ENCODE measurements at places on chromosomes 12 and 14.

DNA sequence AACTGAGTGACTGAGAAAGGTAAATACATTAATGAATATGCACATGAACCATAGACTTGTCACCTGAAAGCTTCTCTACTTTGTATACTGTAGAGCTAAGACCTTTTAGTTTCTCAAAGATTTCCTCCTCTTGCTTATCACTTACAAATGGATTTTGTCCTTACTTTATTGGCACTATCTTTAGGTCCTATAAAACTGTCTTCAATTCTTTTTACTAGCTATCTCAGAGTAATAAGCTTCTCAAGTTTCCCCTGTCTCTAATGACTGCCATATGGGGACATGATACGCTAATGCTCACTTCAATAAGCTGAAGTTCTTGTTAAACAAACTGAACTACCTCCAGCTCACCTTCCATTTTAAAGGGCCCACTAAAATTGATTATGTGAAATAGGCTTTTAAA is 468.2 kb upstream of the CCDC196 start:
- DNase-seq, result no peak

DNA sequence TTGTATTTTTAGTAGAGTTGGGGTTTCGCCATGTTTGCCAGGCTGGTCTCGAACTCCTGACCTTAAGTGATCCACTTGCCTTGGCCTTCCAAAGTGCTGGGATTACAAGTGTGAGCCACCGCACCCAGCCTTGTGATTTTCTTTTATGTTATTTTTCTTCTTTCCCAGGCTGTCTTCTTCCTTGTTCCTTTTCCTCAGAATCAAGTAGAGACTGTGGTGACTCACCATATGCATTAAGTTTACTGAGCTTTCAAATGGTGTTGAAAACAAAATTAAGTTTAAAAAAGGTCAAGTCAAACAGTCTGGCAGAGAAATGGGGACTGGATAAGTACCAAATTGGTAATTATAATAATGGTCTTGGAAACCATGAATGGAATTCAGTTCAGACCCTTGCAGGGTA is 5.7 kb downstream of the ARPC3 start:
- DNase-seq, result no peak

DNA sequence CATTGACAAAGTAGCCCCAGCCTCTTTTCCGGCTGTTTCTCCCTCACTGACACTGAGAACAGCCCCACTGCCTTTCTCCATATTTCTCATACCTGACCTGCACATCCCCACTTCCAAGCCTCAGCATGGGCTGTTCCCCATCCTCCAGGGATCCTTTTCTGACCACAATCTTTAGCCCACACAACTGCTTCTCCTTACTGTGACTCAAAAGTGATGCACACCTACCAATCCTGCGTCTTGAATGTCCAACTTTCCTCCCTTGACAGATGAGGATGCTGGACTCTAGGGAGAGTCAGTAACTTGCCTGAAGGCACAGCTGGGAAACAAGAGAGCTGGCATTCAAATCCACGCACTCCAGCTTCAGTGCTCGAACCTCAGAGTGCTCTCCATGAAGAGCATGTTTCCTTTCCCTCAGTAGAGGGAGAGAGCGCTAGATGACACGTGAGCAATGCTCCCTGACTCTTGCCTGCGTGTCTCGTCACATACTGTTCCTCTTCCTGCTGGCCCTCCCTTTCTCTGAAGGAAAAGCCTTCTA is 75.6 kb downstream of the NTF3 start:
- DNase-seq, result no peak

GRCh38 chr12:80282761-80283160 is 161.3 kb upstream of the PTPRQ start:
- DNase-seq, result no peak

DNA sequence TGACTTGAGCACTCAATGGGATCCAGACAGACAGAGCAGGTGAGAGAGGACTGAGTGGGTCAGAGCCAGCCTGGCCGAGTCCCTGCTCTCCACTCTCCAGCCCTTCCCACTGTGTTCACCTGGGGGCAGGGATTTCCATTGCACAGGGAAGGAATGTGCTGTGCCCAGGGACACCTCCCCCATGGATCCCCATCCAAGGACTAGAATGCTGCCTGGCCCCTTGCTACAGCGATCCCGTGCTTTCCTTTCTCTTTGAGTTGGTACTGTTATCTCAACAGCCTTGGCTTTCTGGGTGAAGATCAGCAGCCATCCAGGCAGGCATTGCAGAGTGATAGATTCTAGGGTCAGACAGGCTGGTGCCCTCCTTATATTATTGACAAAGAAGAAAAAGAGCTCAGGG is 60.3 kb upstream of the DLK1 start:
- no peak for DNase-seq

DNA sequence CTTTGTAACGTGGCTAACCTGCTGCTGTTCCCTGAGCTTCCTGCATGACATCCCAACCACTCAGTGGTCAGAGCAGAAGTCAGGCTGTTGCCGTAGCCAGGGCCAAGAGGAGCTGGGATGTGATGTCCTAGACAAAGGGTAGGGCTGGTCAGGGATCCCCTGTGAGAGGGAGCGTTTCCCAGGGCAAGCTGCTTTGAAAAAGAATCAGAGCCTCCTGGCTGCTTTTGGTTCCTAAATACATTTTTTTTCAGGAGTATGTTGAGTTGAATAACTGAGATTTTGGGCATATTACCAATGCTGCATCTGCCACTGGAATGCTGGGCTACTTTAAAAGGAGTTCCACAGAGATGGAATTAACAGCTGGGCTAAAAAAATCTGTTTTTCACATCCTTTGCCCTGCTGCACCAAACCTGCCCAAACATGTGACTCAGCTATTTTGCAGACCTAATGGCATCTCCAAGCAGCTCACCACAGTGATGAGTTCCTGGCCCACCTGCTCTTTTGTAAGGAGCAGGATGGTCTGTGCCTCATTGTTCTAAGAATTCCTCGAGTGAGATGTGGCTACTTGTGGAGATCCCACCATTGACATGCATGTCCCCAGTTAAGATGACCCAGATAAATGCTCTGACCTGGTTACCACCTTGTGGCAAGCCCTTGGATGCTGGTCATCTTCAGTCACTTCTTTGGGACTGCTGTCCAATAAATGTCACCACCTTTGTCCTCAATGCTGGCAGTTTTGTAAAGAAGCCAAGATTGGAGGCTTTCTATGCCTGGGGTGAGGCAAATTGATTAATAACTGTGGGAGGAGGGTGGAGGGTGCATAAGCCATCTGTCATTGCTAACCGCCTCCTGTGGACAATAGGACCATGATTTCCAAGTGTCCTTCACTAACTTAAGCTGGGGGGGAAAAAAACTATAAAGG is 24.1 kb downstream of the ANKRD13A start:
- DNase-seq, result no peak

DNA sequence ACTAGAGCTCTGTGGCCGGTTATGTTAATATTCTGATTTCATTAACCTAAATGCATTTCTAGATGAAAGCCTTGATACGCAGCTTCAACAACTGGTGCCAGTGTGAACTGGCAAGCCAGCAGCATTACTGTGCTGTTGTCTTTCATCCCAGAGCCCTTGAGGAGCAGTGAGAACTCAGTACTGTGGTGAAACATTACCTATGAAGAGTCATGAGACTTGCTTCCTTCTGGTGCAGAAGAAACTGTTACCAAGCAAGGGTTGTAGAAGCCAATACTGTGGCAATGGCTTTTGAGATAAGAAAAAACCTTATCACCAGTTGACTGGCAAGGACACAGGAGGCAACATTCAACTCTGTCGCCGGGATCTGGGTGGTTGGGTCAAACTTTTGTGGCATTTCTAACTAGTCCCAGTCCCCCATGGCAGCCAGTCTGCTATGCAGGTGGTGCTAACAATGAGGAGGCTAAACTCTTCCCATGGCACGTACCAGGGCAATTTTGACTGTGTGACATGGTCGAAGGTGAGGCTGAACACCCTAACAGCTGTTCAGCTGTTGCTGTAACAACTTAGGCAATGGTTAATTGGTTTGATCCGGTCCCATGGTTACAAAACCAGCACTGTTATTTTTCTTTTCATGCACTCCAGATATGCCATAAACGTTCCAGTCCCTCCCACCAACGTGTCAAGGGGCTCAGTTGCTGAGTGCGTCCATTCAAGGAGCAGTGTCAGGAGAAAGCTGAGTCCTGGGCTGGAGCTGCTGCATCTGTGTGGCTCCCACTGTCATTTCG is 12.6 kb upstream of the LGALS3 start:
- DNase-seq, result no peak

- DNase-seq, result no peak
Measured at GRCh38 chr14:71597955-71598660, 334.1 kb upstream of the RGS6 start.

GRCh38 chr12:130219929-130220705 is 57.9 kb downstream of the FZD10 start:
- no peak for DNase-seq

GRCh38 chr12:48932878-48933277 is 7.6 kb upstream of the FKBP11 start:
- no peak for DNase-seq

GRCh38 chr14:32692441-32692840 is 246.2 kb upstream of the NPAS3 start:
- no peak for DNase-seq

DNA sequence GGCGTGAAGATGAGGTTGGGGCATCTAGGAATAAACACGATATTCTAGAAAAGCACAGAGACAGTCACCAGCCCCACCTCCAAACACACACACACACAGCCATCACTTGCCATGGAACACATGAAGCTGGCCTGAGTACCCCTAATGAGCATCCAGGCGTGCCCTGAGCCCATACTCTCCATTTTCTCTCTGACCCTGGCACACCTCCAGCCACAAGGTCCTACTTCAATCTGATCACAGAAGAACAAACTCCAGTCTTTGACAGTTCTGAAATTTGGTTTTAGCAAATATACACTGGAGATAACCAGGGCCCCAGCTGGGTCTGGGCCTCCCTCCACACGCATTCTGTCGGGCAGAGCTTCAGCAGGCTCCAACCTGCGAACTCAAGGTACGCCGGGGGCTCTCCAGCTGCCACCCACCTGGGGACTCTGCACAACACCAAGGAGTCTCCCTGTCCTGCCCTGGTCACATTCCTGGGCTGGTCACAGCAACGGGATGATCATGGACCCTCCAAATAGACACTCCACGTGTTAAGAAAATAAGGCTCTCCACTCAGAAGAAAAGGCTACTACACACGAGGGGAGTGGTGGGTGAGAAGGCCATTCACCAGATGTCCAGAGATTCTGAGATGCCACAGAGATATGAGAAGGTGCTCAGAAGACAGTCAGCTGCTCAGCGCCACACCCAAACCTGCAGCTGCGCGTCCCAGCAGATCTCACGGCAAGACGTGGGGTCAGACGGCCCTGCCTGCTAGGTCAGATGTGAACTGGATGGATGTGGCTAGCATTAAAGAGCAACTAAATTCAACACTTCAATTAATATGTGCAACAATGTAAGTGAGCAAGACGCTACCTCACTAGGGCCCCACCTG is 57.0 kb upstream of the PNMA1 start:
- no peak for DNase-seq

GRCh38 chr12:27123642-27124041 is 41.3 kb upstream of the C12orf71 start:
- DNase-seq, result no peak

DNA sequence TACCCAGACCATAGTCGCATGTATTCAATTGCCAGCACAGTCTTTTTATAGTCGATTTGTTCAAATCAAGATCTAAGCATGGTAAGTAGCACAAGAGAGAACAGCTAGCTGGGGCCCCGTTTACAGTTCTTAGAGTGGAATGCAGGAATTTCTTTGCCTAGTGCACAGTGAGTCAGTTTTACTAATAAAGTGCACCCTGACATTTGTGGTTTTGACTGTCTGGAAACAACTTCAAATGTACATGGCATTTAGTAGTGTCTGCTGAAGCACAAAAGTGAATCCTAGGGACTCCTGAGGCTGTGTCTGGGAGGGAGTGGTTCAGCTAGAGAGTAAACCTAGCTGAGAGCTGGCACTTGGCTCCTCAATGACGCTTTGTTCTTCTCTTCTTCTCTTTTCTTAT is 64.9 kb downstream of the TMX1 start:
- DNase-seq, result no peak

DNA sequence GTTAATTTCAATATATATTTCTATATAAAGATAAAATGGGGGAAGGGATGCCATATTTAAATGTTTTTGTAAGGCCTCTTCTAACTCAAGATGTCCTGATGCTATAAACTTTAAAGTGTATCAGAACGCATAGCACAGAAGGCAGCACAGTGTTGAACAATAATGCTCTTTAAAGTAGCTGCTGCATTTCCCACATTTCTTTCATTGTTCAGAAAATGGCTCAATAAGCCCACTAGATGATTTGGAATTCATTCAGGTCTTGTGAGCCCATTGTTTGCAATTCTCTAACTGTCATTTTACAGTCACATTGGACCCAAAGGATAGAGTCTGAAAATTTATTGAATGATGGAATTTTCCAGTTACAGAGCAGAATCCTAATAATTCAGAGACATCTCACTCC is 64.0 kb upstream of the PCED1B start:
- no peak for DNase-seq

- no peak for DNase-seq
Measured at GRCh38 chr12:30882706-30883105, 43.8 kb upstream of the TSPAN11 start.

DNA sequence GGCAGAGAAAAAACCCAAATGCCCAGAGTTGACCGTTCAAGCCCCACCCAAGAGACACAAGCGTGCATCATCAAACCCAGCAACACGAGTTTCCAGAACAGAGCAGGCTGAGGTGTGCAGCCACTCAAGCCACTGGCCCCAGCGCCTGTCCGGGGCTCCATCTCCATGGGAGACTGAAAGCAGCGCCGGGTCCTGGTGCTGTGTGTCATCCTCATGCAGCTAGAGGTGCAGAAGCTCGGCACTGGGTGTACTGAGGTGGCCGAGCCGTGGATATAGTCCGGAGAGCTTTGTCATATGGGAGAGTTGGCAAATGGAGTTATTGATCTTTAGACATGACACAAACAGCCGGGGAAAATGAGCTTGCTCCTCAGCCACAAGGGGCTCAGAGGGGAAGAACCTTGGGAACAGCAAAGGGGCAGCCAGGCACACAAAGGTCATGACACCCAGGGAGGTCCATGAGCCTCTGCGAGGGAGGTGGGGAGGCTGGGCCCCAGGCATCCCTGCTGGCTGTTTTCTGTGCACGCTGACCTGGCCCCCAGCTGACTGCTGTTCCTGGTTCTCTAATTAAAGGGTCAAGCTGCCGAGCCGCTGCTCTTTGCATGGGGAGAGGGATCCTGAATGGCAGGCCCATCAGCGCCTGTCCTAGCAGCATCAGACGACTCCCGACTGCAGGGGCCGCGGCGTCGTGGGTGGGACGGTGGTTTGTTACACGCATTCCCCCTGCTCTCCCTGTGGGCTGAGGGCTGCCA is 145.4 kb upstream of the SFSWAP start:
- DNase-seq, result no peak

- DNase-seq, result no peak
Measured at GRCh38 chr12:42291680-42292079, 34.2 kb downstream of the ZCRB1 start.

- DNase-seq, result no peak
Measured at GRCh38 chr14:21711360-21711961, 37.8 kb upstream of the OR4E1 start.

- no peak for DNase-seq
Measured at GRCh38 chr14:71062581-71063303, 155.5 kb downstream of the PCNX1 start.

DNA sequence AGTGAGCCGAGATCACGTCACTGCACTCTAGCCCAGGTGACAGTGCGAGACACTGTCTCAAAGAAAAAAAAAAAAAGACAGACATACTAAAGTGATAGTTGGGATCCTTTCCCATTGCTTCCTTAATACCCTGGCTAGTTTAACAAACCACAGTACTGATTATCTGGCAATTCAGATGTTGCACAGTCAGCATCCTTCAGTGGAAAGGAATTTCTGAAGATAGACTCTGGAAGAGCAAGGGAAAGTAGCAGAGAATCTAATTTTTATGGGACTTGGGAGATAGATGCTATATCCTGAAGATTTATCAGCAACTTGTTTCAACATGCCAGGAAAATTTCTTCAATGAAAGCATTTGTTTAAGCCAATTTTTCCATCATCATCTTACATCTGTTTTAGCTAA is 6.5 kb upstream of the PPFIBP1 start:
- no peak for DNase-seq
